ENCODE measurements at places on chromosomes 16 and 17.

DNA sequence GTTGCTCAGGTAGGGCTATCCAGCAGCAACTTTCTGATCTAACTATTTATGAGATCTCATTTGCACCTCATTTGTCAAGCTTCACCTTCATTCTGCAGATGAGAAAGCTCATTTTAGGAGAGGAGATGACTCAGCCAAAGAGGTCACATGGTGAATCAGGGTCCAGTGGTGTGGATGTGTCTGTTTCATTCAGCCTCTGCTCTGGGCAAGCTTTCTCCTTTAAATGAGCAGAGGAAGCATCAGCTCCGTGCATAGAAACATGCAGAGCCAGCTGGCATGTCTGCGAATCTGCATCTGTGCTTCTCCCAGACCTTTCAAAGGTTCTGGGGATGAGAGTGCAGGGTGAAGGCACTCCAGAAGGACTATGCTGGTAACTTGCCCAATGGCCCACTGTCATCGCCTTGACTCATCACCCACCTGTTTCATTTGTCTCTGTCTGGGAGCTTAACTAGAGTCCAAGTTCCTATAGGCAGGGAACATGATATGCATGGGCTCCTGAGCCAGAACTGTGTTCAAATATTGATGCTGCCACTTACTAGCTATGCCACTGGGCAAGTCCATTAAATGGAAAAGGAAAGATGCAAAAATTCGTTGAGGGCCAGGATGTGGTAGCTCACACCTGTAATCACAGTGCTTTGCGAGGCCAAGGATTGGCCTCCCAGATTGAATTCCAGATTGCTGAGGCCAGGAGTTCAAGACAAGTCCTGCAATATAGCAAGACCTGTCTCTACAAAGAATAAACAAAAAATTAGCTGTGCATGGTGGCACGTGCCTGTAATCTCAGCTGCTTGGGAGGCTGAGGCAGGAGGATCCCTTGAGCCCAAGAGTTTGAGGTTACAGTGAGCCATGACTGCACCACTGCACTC lies 67.1 kb upstream of the NLK start:
- no peak for DNase-seq

GRCh38 chr16:27511657-27512448 lies 37.9 kb downstream of the GTF3C1 start:
- no peak for DNase-seq

- no peak for DNase-seq
Observed at GRCh38 chr16:89019511-89019910, 42.5 kb upstream of the CBFA2T3 start.

DNA sequence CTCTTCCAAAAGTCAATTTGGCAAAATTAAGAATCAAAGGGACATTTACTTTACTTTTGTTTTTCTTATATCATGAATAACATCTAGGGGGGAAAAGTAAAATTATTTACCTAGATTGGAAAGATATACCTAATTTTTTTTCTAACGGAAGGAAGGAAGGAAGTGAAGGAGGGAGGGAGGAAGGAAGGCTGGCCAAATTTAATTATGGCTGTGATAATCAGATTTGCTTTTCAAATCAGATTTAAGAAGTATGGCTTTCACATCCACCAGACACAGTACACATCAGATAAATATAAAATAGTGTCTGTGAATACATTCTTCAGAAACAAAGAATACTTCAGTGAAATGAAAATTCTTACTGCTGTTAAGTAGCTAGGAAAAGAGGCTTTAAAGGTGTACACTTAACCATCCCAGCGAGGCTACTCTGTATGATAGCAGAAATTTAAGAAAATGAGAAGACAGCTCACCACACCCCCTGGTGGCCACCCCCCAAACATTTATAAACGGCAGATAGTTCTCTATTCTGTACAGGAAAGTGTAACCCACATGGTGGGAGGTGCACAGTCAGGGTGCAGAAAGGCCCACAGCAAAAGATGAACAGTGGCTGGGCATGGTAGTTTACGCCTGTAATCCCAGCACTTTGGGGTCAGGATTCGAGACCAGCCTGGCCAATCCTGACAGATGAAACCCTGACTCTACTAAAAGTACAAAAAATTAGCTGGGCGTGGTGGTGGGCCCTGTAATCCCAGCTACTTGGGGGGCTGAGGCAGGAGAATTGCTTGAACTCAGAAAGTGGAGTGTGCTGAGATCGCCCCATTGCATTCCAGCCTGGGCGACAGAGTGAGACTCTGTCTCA lies 150.8 kb downstream of the SSH2 start:
- DNase-seq: no peak

DNA sequence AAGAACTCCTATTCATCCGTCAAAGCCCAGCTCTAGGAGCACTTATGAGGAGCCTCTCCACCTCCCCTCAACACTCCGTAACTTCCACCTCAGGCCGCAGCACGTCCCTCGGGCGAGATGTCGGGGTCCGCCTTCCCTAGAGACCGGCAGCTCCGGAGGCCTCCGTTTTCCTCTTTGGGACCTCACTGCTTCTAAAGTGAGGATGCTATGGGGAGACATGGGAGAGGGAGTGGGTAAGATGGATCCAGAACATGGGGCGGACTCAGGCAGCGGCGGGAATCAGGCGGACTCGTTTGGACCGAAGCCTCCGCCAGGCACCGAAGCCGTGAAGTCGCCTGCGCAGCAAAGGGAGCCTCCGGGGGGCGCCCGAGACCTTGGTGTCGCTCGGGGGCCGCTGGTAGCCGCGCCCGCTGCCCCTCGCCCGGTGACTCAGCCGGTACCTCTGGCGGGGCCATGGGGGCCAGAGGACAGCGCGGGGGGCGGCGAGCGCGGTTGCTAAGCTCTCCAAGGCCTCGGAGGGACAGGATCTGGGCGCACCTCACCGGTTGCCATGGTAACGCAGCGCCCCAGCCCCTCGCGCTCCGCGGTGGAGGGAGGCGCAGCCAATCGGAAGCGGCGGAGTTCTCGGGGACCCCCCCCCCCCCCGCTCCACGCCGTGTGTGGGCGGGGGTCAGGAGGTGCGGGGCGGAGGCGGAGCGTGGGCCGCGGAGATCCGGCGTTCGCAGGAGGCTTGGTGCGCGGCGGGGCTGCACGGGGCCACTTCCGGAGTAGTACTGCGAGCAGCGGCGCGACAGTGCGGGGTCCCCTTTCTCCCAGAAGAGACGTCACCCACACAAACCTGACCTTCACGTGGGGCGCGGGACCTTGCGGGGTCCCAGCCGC lies 1.3 kb upstream of the HIC1 start:
- no peak for DNase-seq

DNA sequence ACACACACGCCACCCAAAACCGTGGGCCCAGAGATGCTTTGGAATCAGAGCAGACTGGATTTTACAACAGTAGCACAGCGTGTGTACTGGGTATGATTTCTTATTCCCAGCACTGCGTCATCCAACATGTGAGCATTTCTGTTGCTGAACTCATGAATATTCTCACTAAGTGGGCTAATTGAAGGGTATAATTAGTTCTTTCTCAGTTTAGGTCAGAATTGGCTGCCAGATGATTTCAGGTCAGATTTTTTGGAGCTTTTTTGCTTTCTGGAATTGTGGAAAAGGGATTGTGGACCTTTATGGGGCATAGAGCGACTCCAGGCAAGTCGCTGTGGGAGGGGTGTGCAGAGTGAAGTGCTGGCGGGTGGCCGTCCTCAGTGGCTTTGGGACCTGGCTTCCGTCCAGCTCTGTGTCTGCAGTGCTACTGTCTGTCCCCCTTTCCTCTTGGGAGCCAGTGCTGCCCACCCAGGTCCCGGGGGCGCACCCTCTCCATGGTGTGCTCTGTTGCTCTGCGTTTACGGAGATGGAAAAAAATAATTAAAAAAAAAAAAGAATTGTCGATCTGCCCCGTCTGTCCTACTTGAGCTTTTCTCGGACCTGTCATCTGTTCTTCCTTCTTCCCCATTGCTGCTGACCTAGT lies 25.0 kb downstream of the FOXK2 start:
- no peak for DNase-seq

- no peak for DNase-seq
Observed at GRCh38 chr16:49061137-49061714, 220.4 kb downstream of the CBLN1 start.

DNA sequence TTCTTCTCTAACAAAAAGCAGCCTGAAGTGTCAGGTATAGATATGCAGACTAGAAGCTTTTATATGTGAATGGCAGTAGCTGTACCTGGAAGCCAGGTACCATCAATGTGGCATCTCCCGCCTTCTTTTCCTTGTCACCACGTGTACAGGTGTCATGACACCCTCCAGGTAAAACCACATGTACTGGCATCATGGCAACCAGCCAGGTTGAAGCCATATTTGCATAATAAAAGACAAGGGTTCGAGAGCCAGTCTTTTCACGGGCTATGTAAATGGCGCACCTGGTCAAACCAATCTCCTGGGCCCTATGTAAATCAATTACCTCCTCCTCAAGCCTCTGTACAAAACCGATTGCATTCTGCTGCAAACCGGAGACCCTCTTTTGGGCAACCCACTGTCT lies 541.3 kb downstream of the CDH11 start:
- no peak for DNase-seq

- no peak for DNase-seq
Observed at GRCh38 chr16:74053826-74054225, 242.8 kb upstream of the PSMD7 start.

- DNase-seq: no peak
Observed at GRCh38 chr16:66566051-66566901, at the start of gene CMTM1. CMTM1 (plus strand) TSS chr16:66566439; CDS start chr16:66566514, 75 bp downstream.

Data from epithelial cell of prostate (primary cell).